Lower lobe of right lung (tissue), 2 donors: ENCODE measurements at places on chromosomes 16 and 17. TPM values are rescaled to one million over a fixed set of nuclear protein-coding genes. Genes with fewer than 3 reads are reported as not detected.

- no peak overlapping the region for H3K4me3 ChIP-seq
- no peak for DNase-seq
- H3K4me1 ChIP-seq, result no peaks in the 10 kb centered on the region
Measured at GRCh38 chr17:6269478-6269877, 165.4 kb downstream of the AIPL1 start.

DNA sequence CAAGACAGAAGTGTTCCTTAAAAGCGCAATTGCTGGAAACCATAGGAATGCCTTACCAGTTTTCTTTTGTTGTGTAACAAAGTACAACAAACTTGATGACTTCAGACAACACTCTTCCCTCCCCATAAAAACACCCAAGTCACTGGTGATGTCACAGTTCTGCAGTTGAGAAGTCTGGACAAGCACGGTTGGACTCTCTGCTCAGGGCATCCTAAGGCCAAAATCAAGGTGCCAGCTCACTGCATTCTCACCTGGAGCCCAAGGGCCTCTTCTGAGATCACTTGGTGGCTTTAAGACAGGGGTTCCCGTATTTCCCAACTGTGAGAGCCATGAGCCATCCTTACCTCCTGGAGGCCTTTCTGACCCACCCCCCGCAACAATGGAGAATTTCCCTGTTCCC lies 45.6 kb upstream of the MEAK7 start:
- H3K27me3 ChIP-seq, result no peaks in the 10 kb centered on the region
- DNase-seq, result peak; percentile 3
- H3K36me3 ChIP-seq, result no peaks in the 10 kb centered on the region
- no peak overlapping the region for H3K27ac ChIP-seq
- no peak overlapping the region for H3K4me3 ChIP-seq

DNA sequence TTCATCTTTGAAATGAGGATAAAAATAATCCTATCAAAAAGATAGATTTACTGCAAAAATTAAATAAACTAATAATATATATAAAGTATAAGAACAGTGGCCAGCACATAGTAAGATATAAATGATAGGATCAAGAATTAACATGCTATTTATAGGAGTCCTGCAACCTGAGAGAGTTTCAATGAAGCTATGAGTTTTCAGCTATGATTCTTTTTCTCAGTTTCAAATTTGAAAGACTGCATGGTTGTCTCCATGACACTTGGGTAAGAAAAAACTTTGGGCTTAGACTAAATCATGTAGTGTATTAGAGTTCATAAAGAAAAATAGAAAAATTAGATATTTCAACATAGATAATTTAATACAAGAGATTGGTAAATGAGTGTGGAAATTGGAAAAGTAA lies 817.8 kb upstream of the KIF2B start:
- DNase-seq, result no peak
- H3K4me3 ChIP-seq, result no peak overlapping the region

- H3K27ac ChIP-seq, result no peak overlapping the region
- H3K27me3 ChIP-seq, result no peaks in the 10 kb centered on the region
- no peak for DNase-seq
- no peaks in the 10 kb centered on the region for H3K4me1 ChIP-seq
- H3K4me3 ChIP-seq, result no peak overlapping the region
- H3K36me3 ChIP-seq, result no peaks in the 10 kb centered on the region
Measured at GRCh38 chr17:60109161-60109560, 30.4 kb upstream of the HEATR6 start.

The BCL6B gene
- total RNA-seq, result 13.4 TPM

The TMEM92 gene
- total RNA-seq, result 9.2 TPM
